Inflammatory macrophage (primary cell): ENCODE measurements at places on chromosomes 12 and 14.

GRCh38 chr14:33992274-33993007, 41.6 kb upstream of the EGLN3 start:
- no peak for DNase-seq

DNA sequence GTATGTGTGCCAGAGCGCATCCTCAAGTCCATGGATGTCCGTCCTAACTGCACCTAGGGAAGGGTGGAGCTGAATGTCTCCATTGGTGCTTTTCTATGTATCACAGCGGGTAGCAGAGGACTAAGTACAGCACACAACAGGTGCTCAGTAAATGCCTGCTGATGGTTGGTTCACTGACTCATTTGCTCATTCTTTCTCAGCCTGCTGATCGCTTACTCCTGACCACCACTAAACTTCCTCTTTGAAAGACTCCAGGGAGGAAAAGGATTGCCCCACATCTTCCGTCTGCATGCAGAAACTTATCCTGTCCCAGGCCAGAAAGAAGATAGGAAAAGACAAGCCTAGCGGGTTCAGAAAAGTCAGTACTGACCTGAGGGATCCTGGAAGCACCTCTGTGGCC, 66.3 kb downstream of the B4GALNT3 start:
- DNase-seq: peak; percentile 62

- DNase-seq: no peak
These were observed 129.3 kb downstream of the HMGA2 start for GRCh38 chr12:65953631-65954030.

GRCh38 chr12:64663015-64663414, 52.7 kb downstream of the RASSF3 start:
- DNase-seq: no peak

DNA sequence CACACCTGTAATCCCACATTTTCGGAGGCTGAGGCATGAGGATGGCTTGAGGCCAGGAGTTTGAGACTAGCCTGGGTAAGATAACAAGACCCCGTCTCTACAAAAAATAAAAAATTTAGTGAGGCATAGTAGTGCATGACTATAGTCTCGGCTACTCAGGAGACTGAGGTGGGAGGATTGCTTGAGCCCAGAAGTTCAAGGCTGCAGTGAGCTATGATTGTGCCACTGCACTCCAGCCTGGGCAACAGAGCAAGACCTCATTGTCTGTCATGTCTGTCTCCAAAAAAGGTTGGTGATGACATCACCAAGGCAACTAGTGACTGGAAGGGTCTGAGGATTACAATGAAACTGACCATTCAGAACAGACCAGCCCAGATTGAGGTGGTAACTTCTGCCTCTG, 83.5 kb upstream of the COCH start:
- DNase-seq: no peak

DNA sequence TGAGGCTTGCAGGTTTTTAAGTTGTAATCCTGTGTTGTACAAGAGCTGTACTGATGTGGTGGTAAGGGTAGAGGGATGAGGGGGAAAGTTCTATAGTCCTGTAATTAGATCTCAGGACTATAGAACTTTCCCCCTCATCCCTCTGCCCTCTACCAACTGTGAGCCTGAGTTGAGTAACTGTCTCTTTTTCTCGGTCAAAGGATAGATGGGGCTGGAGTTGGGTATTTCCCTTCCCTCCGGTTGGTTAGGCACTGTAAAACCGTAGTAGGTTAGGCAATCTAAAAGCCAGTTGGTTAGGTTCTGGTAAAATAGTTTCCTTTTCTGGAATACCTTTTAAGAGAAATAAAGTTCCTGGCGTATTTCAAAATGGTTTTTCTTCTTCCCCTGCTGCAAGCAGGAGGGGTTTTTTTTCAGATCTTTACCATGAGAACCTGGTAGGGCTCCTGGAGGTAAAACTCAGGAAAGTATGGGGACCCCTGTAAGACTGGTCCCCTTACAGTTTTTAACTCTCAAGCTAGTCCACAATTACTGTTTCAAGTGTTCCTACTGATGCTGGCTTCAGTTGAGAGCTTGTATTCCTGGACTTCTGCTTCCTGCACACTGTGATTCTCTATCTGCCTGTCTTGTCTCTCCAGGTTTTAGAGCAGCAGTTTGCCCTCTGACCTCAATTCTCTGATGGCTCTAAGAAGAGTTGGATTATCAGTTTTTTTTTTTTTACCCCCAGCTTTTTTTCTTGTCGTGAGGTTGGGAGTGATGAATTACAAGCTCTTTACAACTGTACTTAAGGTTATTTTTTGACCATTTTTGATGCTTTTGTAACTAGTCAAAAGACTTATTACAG, 58.7 kb downstream of the FUT8 start:
- no peak for DNase-seq

GRCh38 chr12:118742431-118742830, 238.9 kb upstream of the SRRM4 start:
- no peak for DNase-seq

GRCh38 chr14:70782361-70782760, 27.0 kb downstream of the MAP3K9 start:
- no peak for DNase-seq

- DNase-seq: no peak
These were observed 113.6 kb downstream of the KSR2 start for GRCh38 chr12:117855165-117855564.

DNA sequence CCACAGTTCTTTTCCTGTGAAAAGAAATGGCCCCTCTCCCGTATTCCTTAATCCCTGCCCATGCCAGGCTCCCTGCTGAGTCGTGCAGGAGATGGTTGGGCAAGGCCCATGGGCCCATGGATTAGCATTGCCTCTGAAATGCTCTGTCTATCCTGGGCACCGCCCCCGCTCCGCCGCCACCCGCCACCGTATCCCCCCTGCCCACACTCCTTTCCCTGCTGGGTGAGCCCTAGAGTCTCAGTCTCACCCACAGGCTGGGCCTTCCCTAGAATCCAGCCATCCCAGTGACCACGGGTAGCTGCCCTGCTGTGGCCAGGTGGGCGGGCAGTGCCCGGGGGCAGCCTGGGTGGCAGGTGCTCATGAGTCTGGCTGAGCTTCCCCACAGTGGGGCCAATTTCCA, 50.6 kb downstream of the TSPAN11 start:
- no peak for DNase-seq

DNA sequence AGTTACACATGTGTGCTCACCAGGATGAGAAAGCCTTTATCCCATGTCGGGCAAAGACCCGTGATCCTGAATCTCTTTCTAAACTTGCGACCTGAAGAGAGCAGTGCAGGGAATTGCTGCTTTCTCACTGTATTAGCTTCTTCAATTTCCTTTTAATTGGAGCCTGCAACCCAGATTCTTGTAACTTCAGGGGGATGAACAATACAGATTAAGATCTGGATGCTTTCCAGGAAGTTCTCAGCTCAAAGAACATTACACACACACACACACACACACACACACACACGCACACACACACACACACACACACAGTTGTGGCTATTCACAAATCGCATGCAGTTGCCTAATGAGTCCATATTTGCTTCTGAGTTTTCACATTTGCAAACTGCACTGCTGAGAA, 268.3 kb downstream of the NPAS3 start:
- DNase-seq: no peak

DNA sequence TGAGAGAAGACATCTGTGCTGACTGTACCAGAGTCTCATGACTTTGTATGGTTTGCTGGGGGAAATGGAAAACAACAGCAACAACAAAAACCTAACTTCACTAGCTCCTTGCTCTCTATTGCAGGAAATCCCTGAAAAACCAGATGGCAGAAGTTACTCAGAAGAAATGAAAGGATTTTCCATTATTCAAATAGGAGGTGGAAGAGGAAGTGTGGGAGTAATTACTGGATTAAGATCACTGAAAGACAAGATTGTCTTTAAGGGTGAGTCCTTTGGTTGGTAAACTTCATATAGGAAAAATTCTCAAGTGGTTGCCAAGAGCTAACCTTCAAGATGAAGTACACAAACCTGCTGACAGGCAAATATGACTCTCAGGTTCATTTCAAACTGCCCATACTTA, 391.9 kb upstream of the ATP2B1 start:
- no peak for DNase-seq

- DNase-seq: no peak
These were observed 17.4 kb downstream of the FOXN3 start for GRCh38 chr14:89399594-89400068.

GRCh38 chr12:106079148-106079738, 59.5 kb downstream of the NUAK1 start:
- no peak for DNase-seq

- peak; percentile 98 for DNase-seq
These were observed 16.2 kb downstream of the ACIN1 start for GRCh38 chr14:23078692-23079116.

DNA sequence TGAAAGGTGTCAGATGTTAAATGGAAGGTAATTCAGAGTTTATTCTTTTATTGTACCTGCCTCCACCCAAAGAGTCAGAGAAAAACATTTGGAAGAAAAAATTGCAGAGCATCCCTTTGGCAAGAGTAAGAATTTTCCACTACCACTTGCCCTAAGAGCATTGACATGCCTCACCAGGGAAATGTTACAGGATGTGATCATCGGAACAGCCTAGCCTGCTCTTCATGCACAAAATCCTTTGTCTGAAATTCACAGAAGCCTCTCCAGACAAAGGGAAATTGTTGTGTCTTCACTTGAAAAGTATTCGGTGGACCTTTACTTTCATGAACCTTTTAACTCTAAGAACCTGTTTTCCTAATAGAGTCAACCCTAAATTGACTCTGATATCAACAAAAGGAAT, 36.9 kb downstream of the ATP2A2 start:
- DNase-seq: no peak

GRCh38 chr12:39937119-39937518, 168.8 kb downstream of the SLC2A13 start:
- DNase-seq: no peak

DNA sequence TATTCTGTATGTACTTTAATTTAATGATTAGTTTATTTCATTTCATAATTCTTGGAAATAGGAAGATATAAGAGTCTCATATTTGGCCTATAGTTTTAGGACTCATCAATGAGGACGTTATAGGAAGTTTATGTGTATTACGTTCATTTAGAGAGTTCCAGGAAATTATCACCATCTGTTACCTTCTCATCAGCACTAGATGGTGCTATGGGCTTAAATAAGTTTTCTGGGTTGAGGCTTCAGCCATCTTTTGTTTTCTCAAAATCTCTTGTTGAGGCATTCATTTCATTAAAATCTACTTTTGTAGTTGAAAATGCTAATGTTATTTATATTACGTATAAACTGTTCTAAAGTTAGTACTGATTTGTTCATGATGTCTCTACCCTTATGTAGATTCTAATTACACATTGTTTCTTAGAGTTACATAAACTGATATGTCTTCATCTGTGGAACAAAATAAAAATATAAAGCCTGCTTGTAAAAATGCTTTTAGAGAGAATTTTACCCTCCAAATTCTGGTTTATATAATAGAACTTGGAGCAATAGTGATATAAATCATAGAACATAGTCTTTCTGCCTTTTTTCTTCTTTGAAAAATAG, 89.2 kb downstream of the CFAP54 start:
- DNase-seq: peak; percentile 62

- no peak for DNase-seq
These were observed 150.9 kb upstream of the FRMD6 start for GRCh38 chr14:51500776-51501175.

DNA sequence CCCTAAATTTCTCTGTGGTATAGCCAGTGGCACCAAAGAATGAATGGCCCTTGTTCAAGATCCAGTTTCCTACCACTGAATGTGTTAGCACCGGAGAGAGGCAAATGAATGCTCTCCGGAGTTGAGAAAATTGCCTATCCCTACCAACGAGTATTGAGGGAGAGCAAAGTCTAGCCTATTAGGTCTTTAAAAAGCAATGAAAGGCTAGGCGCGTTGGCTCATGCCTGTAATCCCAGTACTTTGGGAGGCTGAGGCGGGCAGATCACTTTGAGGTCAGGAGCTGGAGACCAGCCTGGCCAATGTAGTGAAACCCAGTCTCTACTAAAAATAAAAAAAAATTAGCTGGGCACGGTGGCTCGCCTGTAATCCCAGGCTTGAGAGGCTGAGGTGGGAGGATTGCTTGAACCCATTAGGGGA, 898 bp upstream of the RAB15 start:
- DNase-seq: no peak

- DNase-seq: no peak
These were observed 14.0 kb upstream of the TBX3 start for GRCh38 chr12:114697741-114698565.

DNA sequence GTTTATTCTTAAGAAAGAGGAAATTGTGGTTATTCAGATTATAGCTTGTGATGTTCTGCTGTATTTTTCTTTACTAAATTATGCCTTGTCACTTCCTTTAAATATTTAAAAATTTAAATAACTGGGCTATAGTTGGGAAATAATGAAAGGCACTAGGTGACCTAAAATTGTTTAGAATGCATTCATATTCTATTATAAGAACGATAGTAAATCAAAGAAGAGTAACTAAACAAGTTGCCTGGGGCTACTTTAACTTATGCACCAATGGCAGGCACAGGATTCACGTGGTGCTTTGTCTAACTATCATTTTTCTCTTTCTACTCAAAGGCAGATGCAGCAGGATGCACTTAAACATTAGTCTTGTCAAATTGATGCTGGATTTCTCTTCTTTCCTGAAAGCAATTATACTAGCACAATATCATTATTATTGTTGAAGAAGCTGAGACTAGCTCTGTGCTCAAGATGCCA, 190.7 kb upstream of the PPFIA2 start:
- no peak for DNase-seq

- no peak for DNase-seq
These were observed 18.7 kb downstream of the VASH1 start for GRCh38 chr14:76780058-76780345.

- no peak for DNase-seq
These were observed 138.9 kb downstream of the TSPAN9 start for GRCh38 chr12:3216097-3216496.

DNA sequence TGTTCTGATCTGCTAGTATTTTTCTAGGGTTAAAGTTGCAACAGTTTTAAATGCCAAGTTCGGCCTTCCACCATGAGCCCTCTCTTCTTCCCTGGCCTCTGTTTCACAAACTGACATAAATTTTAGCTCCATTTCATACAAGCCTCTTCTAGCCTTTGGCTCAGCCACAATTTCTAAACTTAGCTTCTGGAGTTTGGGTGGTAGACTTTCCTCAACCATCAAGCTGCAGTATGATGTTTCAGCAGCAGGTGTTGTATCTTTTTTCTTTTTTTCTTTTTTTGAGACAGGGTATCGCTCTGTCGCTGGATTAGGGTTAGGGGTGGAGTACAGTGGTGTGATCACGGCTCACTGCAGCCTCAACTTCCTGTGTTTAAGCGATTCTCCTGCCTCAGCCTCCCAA, 29.4 kb downstream of the SETD3 start:
- no peak for DNase-seq

DNA sequence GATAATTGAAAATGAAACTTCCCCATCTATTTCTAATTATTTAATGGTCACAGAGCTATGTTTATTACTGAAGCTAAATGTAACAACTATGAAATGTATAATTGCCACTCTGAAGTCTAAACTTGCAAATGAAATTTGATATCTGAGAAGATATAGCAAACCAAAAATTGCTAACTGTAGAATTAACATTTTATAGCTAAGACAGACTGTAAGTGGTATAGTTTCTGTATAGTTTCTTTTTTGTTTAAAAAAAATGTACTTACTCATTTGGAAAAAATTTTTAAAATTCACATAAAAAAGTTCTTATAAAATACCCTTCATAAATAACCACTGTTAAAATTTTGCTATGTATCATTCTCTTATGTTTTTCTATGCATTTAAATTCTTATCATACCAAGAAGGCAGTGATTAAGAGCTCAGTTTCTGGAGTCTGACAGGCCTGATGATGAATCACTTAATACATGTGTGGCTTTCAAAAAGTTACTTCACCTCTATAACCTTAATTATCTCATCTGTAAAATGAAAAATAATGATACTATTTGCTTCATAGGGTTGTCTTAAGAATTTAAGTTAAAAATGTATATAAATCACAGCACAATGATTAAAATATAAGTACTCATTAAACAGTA, 214.7 kb upstream of the GARIN2 start:
- no peak for DNase-seq
